Cortex of kidney (tissue), 1 donor: ENCODE measurements at places on chromosomes 2 and 18.

DNA sequence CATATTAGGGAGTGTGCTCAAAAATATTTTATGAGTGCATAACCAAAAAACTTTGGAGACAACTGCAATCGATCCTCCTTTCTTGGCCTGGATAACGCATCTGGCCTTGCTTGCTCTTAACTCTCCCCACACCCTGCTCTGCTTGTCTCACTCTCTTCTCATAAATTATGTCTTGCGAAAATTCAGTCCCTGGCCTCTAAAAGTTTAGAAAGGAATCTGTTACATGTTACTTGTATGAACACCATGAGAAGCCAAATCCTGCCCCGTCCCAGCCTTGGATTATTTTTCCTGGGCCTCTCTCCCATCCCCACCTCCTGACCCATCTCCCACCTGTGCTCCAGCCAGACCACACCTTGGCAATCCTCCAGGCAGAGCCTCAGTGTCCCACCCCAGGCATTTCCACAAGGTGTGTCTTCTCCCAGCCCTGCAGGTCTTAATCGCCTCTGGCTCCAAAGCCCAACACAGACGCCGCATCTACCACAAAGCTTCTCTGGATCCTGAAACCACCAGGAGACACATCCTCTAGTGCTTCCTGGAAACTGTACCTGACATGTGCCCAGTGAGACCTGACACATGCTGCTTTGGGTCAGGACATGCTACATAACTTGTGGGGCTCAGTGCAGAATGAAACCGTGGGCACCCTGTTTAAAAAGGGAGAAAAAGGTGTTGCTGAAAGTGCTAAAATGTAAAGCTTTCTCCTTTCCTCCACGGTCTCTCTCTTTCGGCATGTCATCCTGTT lies 99.6 kb upstream of the ST3GAL5 start:
- no peak for DNase-seq

DNA sequence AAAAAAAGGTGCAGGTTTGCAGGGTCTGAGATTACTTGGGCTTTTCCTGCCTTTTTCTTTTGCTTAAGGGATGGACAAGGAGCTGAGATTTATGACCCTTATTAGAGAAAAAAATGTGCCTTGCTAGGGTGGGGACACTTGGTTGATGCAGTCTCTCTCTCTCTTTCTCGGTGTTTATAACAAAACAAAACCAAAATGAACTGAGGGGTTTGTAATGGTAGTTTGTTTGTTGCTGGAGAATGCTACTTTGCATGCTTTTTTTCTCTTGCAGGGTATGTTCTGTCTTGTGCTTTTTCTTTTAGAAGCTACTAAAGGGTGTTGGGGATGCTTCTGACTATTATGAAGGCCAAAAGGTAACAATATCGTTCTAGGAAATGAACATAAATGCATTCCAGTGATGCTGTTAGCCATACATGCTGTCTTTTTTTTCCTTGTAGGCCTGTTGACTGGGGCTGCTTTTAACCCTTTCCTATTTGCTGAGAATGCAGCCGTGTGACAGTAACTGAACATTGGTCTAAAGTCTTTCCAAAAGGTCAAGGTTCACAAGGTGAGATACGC lies 435 bp downstream of the ZNF532 start:
- DNase-seq = no peak

DNA sequence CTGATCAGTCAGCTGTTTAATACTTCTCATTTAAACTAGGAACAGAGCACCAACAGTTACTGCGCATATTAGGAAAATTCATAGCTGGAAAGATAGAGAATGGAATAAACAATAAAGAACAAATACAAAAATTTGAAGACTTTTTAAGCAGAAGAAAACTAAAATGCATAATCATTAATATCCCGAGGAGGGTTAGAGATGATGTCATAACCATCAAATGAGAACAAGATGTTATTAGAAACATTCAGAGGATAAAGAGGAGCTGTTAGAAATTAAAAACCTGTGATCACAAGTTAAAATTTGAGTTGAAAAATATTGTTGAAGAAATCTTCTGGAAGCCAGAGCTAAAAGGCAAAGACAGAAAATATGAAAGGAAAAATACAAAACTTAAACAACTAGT lies 54.0 kb upstream of the ALKAL2 start:
- DNase-seq = no peak

DNA sequence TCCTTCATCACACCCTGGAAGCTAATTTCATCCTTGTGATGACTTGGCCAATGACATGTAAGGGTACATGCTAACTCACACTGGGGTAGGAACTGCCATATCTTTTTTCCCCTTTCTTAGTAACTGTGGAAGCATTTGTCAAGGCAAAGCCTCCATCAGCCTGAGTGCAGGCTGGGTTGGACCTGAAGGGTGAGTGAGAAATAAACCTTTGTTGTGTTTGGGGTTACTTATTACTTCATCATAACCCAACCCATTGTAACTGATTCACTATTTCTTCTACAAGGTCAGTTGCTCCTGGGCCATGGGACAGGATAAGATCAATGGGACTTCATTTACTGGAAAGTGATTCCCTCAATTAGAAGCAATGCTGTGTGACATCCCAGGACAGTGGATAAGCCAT lies 108.4 kb downstream of the COL6A3 start:
- no peak for DNase-seq

- DNase-seq = no peak
Observed at GRCh38 chr2:232551250-232551638, 755 bp downstream of the EIF4E2 start.

DNA sequence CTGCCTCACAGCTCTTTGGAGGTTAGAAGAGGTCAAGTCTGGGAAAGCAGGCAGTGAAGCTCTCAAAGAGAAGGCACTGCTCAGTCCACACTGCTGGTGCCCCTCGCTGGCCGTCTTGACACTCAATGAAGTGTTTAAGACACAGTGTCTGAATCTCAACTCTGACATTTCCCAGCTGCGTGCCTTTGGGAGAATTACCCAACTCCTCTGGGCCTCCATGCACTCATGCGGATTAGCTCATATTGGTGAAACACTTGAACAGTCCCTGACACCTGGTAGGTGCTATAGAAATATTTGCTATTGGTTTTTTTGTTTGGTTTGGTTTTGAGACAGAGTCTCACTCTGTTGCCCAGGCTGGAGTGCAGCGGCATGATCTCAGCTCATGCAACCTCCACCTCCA lies 281.0 kb downstream of the SRBD1 start:
- DNase-seq = no peak

GRCh38 chr2:102782933-102783332 lies 21.1 kb downstream of the TMEM182 start:
- DNase-seq = no peak

GRCh38 chr2:102060792-102061191 lies 69.0 kb downstream of the IL1R2 start:
- DNase-seq = no peak

DNA sequence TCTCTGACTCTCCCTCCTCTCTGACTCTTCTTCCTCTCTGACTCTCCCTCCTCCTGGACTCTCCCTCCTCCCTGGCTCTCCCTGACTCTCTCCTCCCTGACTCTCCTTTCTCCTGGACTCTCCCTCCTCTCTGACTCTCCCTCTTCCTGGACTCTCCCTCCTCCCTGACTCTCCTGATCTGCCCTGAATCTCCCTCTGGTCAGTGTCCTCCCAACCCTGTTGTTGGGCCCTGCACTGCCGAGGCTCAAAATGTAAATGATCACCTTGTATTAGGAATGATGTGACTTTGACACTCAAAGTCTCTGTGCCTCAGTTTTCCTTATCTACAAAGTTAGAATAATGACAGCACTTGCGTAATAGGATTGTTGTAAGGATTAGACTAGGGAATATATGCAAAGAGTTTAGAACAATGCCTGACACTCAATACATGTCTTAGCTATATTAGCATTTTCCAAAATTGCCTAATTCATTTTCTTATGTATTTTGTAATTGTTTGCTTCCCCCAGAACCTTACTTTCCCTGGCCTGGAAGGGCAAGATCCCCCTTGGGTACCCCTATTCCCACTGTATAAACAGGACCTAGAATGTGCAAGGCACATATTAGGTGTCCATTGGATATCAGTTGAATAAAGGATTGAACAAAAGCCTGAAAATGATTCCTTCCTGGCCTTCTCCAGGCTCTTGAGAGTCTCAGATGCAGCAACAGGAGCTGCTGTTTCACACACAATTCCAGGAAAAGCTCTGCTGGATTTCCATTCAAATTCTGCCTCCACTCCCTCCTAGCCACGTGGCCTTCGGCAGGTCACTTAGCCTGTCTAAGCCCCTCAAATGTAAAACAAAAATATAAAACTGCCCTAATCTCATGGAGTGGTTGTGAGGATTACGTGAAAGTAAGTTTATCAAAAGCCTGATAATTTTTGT lies 170.1 kb downstream of the INHBB start:
- no peak for DNase-seq

DNA sequence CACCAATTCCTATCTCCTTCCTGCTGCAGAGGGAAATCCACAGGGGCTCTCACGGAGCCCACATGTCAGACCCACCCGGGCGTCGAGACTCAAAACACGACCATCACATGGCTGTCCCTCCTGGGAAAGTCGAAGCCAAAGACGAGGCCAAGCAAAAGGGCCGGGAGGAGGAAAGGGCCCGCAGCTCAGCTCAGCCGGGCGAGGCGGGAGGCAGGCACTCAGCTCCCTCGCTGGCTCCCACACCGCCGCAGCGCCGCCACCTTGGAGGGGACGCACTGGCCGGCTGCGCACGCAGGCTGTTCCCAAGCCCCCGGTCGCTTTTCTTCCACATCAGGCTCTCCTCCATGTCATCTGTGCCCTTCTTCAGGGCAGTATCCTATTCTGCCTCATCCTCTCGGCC lies 130.4 kb downstream of the L3MBTL4 start:
- DNase-seq = no peak

DNA sequence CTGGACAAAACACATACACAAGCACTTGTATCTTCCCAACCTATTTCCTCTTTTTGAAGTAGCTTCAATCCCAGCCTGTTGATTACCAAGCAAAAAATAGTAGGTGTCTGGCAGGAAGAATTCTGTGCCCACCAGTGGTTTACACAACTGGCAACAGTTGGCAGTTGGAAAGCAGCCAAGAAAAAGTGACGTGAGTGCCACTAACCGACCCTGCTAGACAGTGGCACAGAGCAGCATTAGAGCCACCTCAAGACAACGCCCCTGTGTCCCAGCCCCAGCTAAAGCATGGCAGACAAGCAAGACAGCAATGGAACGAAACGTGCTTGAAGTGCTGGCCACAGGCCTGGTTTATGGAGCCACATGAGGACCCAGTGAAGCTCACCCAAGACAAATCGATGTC lies 379.6 kb downstream of the FBXO15 start:
- DNase-seq = no peak

GRCh38 chr2:216665242-216665641 lies 30.1 kb downstream of the IGFBP5 start:
- no peak for DNase-seq

- DNase-seq = no peak
Observed at GRCh38 chr2:50957896-50958295, 74.0 kb downstream of the NRXN1 start.

DNA sequence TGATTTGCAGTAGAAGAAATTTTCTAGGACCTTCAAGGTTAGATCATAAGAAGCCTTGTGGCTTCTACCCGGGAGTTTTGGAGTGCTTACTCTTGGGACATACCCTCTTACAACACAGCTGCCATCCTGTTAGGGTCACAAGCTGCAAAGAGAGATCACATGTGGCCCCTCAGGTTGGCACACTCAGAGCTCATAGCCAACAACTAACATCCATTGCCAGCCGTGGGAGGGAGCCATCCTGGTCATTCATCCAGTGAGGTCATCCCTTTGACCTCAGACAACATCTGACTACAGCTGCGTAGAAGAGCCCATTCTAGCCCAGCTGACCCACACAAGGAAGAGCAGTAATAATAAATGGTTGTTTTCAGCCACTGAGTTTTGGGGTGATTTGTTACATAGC lies 76.9 kb upstream of the NABP1 start:
- no peak for DNase-seq

- DNase-seq = no peak
Observed at GRCh38 chr2:112993831-112994230, 11.4 kb upstream of the IL36A start.

DNA sequence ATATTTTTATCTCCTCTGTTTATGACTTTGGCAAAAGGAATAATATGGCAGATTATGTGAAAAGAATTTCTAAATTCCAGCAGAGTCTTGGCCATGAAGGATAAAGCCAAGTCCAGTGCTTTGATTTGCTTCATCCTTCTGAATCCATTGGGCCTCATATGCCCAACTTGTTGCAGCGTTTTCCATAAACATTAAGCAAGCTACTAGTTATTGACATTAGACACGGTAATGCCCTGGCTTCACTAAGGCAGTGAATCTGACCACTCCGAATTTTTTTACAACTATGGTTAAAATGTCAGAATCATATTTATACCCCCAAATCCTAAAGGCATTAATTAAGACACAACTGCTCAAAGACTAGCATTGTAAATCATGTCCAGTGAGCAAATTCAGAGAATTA lies 79.8 kb downstream of the MAPRE2 start:
- DNase-seq = no peak

GRCh38 chr2:112480530-112481049 lies 1.4 kb upstream of the TTL start:
- no peak for DNase-seq

GRCh38 chr2:240948905-240949790 lies 43.0 kb downstream of the CROCC2 start:
- DNase-seq = no peak

DNA sequence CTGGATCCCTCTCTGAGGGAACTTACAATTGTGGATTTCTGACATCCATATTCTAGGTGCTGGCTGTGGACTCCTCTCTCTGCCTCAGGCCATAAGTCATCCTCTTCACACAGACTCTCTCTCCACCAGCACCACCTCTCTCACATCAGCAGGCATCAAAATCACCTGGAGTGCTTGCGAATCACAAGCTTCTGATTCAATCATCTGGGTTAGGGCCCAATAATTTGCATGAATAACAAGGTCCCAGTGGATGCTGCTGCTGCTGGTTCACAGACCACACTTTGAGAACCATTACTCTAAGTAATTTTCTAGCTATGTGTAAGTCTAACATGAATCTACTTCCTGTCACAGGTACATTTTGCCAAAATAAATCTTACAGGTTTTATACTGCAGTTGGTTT lies 214.9 kb downstream of the DSEL start:
- DNase-seq = no peak

- DNase-seq = no peak
Observed at GRCh38 chr2:74704216-74704615, 50.2 kb downstream of the SEMA4F start.

DNA sequence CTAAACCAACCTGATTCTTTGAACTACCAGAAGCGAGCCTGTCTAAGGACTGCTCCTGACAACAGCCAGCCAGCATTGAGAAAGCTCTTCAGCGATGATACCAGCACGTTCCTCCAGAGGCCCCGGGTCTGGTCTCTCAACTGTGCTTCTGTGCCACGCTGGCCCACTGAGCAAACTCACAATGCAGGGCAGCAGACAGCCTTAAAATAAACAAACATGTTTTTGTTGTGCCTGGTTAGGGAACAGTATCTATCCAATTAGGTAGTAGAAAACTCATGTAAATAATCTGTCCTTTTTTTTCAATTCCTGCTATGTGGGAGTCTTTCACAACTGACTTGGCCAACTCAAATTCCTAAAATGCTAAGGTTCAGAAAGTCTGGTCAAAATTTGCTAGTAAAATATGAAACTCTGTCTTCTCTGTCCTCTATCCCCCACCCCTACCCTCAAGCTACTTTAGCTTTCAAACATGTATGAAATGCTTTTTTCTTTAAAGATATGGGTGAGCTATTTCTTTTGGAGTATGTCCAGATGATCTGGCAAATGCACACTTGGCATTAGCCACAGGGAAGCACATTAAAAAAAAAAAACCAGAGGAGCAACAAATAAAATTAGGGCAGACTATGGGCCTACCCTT lies 21.4 kb upstream of the EML4 start:
- no peak for DNase-seq
